NCI-H510A (cell line): ENCODE measurements at places on chromosomes 2 and 18.

DNA sequence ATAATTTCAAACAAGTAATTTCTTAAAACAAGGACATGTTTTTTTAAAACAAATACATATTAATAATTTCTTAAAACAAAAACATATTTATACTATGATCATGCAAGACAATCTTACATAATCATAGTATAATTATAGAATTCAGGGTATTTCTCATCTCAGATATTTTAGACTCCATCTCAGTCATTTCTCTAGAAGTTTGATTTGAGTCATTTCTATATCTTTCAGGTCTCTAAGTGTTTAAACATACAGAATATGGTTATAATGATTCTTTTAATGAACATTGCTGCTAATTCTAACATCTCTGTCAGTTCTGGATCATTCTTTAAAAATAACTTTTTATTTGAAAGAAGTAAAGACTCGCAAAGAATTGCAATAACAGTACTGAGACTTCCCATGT, 154.2 kb upstream of the KYNU start:
- DNase-seq: no peak

DNA sequence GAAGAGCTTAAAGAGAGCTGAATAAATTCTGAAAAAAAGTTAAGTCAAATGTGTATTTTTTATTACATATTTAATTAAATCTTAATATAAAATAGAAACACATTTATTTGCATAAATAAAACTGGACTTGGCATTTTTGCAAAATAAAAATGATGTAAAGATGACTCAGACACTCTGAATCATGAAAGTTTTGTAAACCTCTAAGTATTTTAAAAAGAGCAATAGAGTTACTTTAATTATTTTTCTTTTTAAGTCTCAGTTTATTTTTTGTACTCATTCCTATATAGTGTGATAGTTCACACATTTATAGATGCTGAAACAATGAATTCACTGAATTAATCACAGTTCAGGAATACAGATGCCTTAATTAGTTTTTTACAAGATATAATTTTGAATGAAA, 109.9 kb upstream of the DTNA start:
- no peak for DNase-seq

- DNase-seq: no peak
These were observed 7.7 kb downstream of the KIF1A start for GRCh38 chr2:240812301-240812680.

DNA sequence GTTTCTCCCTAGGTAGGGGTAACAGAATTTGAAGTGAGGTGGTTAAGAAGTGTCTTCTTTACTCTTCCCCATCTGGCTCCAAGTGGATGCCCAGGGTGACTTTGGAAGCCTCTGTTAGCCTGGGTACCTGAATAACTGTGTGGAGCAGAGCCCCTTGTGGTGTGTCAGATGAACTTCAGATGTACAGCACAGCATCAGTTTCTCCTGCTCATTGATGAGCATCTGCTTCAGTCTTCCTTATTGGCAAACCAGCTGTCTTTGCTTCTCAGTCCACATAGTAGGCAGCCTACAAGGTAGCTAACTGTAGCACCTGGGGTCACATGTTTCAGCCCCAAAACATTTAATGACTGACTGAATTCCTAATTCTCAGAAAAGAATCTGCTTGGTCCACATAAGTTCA, 56.2 kb upstream of the ATP8B1 start:
- DNase-seq: no peak

GRCh38 chr2:213238753-213239495, 45.3 kb upstream of the SPAG16 start:
- no peak for DNase-seq

GRCh38 chr2:26000561-26001082, 18.3 kb upstream of the KIF3C start:
- no peak for DNase-seq

DNA sequence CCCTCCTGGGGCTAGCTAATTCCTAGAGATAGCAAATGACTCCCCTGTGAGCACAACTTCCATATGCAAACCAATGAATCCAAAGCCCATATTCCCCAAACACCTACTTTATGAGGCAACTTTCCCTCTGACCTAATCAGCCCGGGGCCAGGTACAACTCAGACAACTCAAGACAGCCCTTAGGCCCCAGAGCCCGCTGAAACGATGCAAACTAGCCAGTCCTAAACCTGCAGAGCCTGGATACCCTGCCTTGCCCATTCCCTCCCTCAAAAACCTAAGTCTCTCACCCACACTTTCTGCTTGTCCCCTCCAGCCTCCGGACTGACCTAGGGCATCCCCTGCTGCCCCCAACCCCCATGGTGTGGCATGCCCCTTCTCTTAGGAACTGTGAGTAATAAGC, 142.8 kb downstream of the ACTR3 start:
- no peak for DNase-seq

DNA sequence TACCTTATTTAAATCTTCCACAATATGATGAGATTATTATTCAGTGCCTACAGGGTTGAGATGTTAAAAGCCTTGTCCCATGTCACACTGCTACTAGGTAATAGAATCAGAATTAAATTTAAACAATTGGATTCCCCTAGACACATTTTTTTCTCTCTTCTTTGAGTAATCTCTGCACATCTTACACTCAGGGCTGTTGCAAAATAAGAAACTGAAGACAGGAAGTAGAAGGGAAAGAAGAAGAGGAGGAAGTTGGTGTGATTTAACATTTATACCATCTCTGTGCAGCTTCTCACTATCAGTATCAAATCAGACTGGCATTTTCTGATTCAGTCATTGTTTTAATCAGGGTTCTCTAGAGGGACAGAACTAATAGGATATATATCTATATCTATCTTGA, 677.6 kb downstream of the IRS1 start:
- DNase-seq: no peak

DNA sequence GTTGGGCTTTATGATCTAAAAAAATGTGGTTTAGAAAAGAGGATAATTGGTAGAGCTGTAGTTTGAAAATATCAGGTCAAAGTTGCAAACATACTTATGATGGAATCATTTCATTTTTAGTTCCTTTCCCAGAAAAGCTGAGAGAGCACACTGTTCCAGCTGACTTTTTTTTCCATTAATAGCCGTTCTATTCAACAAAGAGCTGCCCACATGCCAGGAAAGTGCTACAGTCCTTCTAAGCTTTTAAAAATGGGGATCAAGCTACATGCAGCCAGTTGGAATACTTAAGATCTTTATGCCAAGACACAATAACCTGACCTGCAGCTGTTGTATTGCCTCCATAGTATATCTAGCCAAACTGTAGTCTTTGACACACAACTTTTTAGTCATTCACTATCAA, 111.5 kb downstream of the GALNT3 start:
- no peak for DNase-seq

DNA sequence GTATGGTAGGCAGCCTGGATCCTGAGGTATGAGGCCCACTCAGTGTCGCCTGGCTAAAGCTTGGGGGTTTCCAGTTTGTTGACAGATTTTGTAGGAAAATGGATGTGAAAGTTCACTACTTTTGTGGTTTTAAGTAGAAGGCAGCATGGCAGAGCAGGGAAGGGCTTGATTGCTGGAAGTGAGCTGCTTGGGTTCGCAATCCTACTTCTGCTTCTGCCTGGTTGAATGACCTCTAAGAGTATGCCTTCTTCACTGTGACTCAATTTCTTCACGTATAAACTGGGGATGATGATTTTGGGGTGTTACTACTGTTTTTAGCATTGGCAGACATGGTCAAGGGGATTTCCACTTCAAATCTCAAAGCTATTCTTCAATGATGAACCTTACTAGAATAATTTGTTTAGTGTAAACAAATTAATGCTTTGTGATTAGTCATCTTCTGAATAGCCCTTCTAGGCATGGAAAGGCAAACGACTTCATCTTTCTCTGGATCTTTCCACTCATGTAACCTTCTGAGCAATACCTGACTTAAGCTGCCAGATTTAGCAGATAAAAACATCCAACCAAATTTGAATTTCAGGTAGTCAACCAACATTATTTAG, 13.2 kb downstream of the BMP10 start:
- no peak for DNase-seq

DNA sequence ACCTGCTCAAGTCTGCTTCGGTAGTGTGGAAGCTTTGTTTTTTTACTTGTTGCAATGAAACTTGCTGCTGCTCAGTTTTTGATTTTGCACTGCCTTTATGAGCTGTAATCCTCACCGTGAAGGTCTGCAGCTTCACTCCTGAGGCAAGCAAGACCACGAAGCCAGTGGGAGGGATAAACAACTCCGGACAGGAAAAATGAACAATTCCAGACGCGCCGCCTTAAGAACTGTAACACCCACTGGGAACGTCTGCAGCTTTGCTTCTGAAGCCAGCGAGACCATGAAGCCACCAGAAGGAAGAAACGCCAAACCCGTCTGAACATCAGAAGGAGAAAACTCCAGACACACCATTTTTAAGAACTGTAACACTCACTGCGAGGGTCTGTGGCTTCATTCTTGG, 245.7 kb upstream of the REG3G start:
- DNase-seq: no peak

DNA sequence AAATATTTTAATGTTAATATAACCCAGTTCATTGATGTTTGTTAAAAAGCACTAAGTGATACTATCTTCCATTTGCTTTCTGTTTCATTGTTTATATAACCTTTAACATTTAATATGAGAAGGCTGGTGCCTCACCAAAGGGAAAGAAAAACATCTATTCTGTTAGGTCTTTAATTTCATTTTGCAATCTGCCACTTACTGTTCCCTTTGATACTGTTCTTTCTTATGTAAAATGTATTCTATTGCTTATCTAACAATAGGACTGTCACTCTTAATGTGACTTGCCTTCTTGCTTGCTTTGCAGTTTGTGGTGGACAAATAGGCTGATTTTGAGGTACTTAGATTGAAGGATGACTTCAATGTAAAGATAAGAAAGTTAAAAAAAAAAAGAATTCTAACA, 1666.1 kb upstream of the DDX18 start:
- DNase-seq: no peak

DNA sequence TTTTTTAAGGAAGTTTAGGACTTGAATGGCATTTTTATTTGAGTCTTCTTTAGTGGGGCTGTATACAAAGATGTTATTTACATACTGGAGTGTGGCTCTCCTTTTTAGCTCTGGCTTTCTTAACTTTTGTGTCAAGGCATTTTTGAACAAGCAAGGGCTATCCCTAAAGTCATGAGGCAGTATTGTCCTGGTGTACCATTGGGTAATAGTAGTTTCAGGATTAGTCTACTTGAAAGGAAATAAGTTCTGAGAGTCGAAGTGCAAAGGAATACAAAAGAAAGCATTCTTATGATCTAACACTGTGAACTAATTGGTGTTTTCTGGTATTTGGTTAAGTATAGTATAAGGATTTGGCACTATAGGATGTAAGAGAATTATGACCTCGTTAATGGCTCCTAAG, 1.9 kb upstream of the CYP27A1 start:
- no peak for DNase-seq

DNA sequence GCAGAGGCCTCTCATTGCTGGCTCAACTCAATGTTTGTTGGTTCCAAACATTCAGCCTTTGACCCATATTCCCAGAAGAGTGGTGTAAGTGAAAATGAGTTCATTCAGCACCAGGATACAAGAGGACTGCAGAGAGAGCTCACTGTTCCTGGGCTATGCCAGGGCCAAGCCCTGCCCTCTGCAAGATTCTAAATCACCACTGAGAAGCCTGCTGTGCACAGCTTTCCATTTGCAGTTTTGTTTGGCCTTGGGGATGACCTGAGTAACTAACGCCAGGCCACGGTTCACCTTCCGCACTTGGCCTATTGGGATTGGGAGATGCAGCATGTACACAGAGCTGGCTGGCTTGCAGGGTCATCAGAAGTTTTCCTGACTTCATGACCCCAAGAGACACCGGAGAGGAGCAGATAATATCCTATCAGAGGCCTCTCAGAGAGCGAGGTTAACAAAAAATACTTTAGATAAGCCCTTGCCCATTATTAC, 12.6 kb downstream of the GKN1 start:
- DNase-seq: no peak

GRCh38 chr2:219465659-219466561, 31.3 kb downstream of the SPEG start:
- DNase-seq: no peak

DNA sequence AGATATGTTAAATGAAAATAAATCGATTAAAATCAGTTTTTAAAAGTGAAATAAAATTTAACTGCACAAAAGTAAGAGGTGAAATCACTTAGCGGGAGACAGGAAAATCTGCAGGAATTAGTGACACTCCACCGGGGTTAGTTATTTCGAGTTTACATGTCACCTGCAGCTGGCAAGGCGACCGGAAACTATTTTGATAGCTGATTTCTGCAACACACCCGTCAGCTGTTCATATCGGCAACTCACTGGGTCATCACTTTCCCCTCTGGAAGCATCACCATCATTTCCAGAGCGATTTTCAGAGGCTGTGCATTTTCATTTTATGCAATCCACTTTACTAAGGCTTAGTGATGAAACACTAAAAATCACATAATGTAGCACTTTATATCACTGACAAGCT, 52.9 kb downstream of the PXDN start:
- no peak for DNase-seq

DNA sequence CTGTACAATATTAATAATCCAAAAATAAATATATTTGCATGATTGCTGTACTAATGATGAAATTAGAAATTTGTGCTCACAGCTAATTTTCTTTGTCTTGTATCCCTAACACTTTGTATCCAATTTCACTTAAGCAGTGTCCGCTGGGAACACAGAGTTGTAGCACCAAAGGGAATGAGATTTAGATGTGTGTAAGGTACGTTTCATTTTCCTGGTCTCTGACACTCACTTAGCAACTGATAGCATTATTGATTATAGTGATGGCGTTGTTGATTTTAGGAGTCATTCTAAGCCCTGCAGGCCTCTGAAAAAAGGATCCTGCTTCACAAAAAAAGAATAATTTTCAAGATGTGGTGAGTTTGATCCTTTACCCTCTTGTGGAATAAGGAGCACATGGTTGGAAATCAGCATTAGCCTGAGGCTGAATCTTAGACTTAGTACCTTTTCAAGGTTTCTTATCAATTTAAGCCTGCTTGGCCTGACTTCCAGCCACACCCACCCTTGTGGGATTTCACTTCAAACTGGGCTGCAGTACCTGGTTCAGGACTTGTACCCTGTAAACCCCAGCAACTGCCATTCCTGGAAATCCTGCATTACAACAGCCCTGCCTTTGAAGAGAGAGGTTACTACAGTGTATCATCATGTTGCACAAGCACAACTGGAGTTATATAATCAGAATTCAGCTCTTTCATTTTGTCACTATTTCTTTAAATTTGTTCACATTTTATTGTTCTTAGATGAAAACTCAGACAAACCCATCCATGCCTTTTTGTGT, 116.2 kb downstream of the RND3 start:
- no peak for DNase-seq

- DNase-seq: no peak
These were observed 116.1 kb upstream of the OTX1 start for GRCh38 chr2:62934517-62934916.

DNA sequence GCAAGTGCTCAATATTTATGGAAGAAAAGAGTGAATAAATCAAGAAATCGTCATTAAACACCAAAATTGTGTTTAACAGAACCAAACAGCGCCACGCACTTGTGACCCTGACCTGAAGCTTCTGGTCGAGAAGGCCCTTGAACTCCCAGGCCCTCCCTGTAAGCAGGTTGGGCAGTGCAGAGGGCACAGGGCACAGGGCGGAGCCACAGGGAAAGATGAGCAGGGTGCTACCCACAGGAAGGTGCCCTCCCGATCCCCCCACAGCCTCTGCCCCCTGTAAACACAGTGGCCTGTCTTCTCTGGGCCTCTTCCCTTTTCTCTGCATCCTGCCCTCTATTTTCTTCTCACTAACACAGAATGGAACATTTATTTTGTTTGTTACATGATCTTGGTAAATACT, 16.9 kb upstream of the TUBB6 start:
- DNase-seq: no peak
